ENCODE measurements at places on chromosomes 11 and 22.

- no peak for DNase-seq
Measured at GRCh38 chr11:13984616-13985450, 22.3 kb downstream of the SPON1 start.

DNA sequence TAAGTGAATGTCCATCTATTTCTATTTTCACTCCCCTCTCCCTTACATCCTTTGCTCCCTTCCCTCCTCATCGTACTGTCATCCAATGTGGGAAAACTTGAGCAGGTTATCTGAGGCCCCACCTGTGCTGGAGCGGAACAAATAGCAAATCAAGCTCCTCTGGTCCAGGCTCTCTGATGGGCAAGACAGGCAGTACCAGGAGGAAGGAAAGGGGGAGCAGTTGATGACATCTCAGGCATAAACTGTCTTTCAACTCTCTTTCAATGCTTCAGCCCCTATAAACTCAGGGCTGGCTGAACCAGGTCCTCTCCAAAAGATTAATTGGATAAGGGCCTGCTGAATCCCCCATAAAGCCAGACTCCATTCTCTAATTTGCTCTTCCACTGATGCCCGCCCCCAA lies 1.5 kb upstream of the CCKBR start:
- DNase-seq = no peak

GRCh38 chr11:95799546-95799945 lies 9.2 kb downstream of the CEP57 start:
- DNase-seq = no peak

- DNase-seq = no peak
Measured at GRCh38 chr11:122797651-122798050, 40.6 kb upstream of the CRTAM start.

- no peak for DNase-seq
Measured at GRCh38 chr11:122509899-122510298, 145.6 kb upstream of the UBASH3B start.

DNA sequence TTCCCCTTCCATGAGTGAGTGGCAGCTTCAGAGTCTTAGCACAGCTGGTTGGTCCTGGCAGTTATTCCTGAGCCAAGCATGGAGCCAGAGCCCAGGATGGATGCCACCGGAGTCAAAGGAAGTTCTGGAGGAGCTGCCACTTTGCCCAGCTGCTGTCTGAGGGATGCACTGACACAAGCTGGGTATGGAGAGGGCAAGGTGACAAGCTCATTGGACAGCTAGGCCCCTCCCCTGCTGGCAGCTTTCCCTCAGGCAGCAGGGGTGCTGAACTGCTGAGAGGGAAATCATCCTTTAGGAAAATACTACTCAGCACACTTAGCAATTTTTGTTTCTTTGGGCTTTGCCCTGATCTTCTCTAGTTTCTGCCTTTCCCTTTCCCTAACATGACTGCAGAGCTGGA lies 99.3 kb upstream of the SESN3 start:
- no peak for DNase-seq

GRCh38 chr11:117495357-117495756 lies 167.7 kb downstream of the CEP164 start:
- no peak for DNase-seq

DNA sequence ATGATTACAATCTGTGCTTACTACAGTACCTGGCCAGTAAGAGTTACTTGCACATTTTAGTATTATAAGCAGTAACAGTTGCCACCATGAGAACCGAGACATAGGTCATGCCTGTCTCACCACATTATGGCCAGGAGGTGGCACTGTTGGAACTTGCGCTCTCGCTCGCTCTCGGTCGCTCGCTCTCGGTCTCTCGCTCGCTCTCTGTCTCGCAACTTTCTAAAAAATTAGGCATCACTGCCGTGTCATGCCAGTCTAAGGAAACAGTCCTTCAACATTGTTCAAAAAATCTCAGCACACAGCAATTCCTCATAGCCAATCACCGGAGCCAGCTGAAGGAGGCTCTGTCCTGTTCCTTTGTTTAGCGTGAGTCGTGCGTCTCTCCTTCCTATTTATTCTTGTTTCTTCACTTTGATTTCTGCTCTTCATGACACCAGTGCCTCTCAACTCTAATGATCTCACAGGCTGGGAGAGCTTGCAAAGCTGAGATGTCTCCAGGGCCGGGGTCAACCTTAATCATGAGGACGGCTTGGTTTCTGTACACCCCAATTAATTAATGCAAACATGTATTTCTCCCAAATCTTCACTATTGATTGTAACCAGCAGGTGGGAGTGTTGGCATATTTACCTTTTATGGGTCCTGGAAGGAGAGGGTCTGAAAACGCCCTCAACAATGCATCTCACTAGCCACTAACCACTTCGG lies 6.3 kb upstream of the ADAMTS8 start:
- peak; percentile 31 for DNase-seq

GRCh38 chr11:23123753-23124152 lies 263.5 kb upstream of the CCDC179 start:
- no peak for DNase-seq

DNA sequence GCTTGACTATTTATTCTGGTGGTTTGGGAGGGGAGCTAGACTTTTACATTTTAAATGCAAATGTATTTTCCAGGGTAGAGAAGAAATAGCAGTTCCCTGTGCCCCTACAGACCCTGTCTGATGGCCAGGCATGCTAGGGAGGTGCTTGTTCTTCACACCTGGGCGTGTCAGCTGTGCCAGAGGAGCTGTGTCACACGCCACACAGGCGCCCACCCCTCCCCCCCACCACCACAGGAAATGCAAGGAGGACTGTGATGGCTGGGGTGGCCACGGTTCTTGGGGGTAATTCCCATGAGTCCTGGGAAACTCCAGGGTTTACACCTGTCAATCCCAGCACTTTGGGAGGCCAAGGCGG lies 82.2 kb downstream of the FLI1 start:
- peak; percentile 31 for DNase-seq

DNA sequence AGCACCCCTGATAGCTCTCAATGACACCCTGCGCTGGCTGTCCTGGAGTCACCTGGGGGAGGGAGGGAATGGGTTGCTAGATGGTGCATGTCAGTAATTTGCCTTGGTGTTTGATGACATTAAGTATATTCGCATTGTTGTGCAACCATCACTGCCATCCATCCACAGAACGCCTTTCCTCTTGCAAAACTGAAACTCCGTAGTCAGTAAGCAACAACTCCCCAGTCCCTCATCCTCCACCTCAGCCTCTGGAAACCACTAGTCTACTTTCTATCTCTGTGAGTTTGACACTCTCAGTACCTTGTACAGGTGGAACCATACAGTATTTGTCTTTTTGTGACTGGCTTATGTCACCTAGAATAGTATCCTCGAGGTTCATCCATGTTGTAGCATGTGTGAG lies 62.6 kb downstream of the PKNOX2 start:
- DNase-seq = no peak

DNA sequence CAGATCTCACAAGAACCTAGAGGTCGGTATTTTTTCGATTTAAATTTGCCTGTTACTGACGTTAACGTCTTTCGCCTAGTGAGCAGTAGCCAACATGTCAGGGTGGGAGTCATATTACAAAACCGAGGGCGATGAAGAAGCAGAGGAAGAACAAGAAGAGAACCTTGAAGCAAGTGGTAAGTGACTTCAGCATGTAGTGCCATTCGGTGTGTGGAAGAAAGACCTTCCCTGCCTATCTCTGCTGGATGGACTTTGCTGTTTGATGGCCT lies 750 bp downstream of the XRCC6 start:
- DNase-seq = no peak

GRCh38 chr22:18974477-18975180 lies 38.5 kb upstream of the PRODH start:
- DNase-seq = no peak

- DNase-seq = no peak
Measured at GRCh38 chr11:116053548-116053919, 549.3 kb upstream of the CADM1 start.

DNA sequence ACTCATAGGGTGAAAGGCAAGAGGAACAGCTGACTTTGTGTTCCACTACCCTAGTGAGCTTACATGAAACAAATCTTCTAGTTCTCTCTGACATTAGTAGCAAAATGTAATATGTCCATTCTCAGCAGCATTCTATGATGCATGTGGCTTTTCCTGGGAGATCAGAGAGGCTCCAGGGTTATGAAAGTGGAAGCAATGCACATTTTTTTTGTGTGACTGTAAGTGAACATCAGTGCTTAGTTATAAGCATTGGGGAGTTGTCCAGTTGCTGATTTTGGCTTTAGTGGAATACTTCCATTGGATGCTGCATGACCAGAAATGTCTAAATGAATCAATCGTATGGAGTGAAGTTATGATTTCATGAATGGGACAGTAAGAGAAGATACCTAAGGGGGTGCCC lies 255.9 kb downstream of the FAT3 start:
- no peak for DNase-seq

GRCh38 chr22:45190202-45190872 lies 26.6 kb downstream of the NUP50 start:
- no peak for DNase-seq

- DNase-seq = no peak
Measured at GRCh38 chr11:8105133-8105532, 24.1 kb downstream of the TUB start.

GRCh38 chr11:64430645-64431044 lies 71.7 kb downstream of the RPS6KA4 start:
- no peak for DNase-seq

- DNase-seq = no peak
Measured at GRCh38 chr11:89487016-89487415, 4.2 kb downstream of the NOX4 start.
